ENCODE measurements at places on chromosomes 2 and 18.

DNA sequence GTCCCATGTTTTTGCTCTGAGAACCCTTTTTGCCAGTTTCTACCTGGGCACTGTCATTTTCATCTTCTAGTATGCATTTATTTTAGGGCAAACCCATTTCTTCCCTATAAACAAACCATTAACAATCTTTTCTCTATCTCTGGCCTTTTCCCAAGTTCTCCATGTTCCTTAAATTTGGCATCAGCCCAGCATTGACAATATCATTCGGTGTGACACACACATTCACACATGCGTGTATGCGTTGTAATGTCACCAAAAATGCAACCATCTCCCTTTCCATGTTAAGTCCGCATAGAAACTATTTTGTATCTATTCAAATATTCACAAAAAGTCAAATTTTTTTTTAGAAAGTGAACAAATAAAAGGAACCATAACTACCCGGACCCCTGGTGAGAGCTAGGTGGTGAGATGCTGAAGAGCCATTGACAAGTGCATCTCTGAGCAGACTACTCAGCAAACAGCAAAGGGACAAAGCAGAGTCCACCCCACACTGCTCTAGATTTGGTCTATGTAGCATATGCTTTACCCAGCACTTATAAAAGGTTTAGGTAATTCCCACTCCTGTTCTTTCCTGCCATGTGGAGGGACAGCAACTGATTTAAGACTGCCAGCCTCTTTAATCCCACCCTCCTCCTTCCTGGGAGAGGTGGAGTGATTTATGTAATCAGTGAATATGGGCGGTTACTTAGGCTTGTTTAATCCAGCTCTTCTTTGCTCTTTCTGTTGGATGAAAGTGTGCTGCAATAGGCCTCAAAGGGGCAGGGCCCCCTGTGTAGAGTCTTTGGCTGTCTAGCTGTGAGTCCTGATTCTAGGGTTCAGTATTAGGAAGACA lies 124.1 kb downstream of the METTL8 start:
- no peak for DNase-seq

DNA sequence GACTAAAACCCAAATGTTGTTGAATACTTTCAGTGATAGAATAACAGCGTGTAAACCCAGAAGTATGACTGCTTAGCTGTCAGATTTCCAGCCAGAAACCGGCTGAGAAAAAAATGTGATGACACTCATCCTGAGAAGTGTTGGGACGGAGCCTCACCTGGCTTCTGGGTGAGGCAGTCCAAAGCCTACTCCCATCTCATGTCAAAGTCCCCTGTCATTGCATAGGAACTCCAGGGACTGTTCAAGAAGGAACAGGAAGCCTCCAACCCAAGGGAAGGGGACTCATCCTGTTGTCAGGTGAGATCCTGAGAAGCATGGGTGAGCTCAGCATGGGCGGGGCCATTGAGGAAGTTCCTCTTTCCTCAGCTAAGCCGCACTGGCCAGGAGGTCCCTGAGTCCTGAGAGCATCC lies 11.3 kb upstream of the CHRNA1 start:
- no peak for DNase-seq

GRCh38 chr2:45944074-45944473 lies 292.6 kb downstream of the PRKCE start:
- DNase-seq, result no peak

GRCh38 chr2:227460070-227460485 lies 11.9 kb upstream of the AGFG1 start:
- DNase-seq, result peak; percentile 60

GRCh38 chr2:3461801-3462492 lies 57.4 kb downstream of the ADI1 start:
- no peak for DNase-seq

DNA sequence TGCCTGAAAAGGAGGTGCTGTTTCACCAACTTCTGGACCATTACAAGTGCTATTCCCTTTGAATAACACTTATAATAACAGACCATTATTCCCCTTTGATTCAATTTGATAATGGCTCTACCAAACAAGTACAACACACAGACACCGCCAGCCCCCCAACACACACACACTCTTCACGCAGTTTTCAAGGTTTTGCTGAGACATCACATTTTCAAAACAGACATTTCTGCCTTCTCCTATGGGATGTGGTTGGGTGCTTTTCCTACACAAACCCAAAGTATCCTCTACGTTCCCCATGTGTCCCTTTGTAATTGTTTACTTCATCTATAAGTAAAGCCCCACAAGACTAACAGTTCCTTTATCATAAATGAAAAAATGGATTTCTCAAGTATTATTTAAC lies 229.7 kb downstream of the KCNH7 start:
- no peak for DNase-seq

DNA sequence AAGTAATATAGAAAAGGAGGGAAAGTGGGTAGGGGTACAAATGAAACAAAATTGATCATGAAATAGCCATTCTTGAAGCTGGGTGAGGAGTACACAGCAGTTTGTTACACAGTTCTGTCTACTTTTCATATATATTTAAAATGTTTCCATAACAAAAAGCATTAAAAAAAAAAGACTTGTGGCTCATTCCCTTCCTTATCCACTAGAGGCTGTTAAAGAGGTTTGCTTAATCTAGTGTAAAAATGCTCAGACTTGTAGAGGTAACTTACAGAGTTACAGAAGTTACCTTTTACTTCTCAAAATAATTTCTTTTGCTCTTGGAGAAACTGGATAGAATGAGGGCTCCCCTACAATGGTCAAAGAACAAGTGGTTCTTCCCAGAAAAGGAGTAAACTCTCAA lies 8.1 kb upstream of the WIPF1 start:
- no peak for DNase-seq

- no peak for DNase-seq
Observed at GRCh38 chr2:170585067-170585466, 130.1 kb upstream of the SP5 start.

DNA sequence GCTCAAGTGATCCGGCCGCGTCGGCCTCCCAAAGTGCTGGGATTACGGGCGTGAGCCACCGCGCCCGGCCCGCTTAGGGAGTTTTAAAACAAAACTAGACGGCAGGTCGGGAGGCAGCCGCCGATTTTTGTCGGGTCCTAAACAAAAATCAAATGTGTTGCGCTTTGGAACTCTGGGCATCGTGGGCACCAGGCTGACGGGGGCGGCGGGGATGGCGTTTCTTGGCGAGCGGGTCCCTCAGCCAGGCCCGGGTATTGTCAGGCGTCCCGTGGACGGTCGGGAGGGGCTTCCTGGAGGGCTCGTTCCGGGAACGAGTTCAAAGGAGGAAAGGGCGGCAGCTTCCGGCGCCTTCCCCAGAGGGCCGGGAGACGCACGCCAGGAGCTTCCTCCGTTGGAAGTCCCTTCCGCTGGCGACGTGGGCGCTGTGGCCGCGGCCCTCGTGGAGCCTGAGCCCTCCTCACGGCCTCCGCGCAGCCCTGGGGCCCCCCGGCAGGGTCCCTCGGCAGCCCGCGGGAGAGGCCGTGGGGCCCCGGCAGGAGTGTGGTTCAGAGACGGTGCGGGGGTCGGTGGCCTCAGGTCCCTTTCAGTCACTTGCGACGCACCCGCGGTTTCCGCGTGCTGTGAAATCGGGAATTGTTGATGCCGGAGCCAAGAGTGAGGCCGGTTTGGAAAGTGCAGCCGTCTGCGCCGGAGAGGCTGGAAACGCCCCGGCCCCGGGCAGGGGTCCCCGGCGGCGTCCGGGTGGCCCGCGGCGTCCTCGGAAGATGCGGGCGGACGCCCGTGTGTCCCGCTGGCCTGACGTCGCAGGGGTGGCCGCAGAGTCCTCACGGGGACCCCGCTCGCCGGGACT lies 59.3 kb downstream of the EMILIN2 start:
- DNase-seq, result peak; percentile 36

DNA sequence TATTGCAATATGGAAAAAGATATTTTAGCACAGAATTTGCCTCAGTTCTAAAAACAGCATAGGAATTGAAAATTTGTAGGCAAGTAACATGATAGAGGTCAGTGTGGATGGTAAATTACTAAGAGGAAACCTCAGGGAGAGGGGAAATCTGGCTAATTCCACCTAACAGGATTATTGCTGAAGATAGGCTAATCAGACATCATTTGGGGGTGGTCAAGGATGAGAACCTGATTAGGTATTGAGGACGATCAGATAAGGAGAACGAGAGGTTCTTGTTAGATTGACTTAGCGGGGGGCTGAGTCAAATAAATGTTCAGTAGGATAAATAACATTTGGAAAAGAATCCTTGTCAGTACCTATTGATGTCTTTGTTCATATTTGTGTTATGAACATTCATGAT lies 543.2 kb upstream of the LRRTM4 start:
- no peak for DNase-seq

- DNase-seq, result no peak
Observed at GRCh38 chr2:85250045-85250444, 77.7 kb downstream of the TGOLN2 start.

DNA sequence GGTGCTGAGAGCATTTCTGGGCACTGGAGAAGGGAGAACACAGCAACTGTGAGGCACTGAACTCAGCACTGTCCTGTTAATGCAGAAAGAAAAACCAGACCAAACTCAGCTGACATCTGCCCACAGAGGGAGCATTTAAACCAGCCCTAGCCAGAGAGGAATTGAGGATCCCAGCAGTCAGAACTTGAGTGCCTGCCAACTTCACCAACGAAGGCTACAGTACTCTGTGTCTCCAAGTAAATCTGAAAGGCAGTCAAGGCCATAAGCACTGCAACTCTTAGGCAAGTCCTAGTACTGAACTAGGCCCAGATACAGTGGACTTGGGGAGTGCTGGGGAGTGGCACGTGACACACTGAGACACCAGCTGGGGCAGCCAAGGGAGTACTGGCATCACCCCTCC lies 176.2 kb upstream of the ZC3H15 start:
- DNase-seq, result no peak

- no peak for DNase-seq
Observed at GRCh38 chr2:154978710-154979109, 280.2 kb downstream of the KCNJ3 start.

DNA sequence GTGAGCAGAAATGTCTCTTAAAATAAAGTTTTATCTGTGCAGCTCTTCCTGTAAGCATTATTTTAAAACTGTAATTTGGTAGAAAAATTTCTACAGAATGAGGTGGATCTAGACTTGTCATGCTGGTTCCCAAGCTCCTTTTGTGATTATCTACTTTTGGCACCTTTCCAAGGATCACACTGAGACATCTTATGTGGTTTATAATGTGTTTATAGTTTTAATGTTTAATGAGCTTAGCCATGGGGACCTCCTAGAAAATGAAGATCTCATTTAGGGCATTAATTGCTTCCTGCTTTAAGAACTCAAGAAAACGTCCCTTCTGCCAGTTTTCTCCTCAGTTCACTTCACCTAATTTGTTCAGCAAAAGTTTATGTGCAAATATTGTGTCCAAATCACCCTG lies 468.4 kb downstream of the SUCLG1 start:
- no peak for DNase-seq

GRCh38 chr2:283996-284794 lies 3.7 kb downstream of the ALKAL2 start:
- DNase-seq, result no peak

DNA sequence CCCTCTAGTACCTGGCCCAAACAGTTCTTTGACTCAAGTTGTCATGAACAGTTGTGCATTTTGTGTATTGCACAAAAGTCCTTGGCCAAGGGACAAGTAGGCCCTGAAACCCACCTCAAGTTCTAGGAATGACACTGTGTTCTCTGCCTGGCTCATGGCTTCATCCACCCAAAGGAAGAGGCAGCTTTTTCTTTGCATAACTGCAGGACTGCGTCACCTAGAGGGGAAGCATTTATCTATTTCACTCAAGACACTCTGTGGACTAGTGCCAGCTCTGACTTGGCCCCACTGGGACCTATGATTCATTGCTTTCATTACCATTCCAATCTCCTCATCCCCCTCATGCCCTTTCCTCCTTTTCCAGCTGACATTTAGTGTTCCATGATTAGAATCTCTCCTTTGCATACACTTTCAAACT lies 119.3 kb upstream of the SIX2 start:
- DNase-seq, result no peak

- no peak for DNase-seq
Observed at GRCh38 chr2:237214030-237214675, 128.5 kb downstream of the COPS8 start.

GRCh38 chr18:24043403-24043802 lies 28.8 kb downstream of the TTC39C start:
- DNase-seq, result no peak

DNA sequence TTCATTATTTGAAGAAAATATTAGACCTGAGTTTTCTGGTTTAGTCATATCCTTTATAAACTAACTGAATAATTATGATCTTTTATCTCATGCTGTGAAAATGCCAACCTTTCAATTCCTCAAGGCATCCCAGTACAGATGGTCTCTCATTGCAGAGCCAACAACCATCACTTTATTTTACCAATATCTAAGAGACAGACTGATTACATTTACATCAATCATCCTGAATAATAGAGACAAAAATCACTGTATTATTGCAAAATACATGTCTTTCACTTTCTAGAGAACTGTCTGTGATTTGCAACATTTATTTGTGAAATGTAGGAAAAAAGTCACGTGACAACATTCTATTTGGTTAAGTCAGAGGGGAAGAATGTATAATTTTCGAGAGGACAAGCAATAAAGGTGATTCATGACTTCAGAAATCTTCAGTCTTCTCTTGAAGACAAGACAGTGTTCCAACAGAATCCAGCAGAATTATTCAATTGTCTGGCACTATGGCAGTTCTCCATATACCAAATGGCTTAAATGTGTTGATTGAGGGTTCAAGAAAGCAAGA lies 503.6 kb upstream of the SYT4 start:
- no peak for DNase-seq

DNA sequence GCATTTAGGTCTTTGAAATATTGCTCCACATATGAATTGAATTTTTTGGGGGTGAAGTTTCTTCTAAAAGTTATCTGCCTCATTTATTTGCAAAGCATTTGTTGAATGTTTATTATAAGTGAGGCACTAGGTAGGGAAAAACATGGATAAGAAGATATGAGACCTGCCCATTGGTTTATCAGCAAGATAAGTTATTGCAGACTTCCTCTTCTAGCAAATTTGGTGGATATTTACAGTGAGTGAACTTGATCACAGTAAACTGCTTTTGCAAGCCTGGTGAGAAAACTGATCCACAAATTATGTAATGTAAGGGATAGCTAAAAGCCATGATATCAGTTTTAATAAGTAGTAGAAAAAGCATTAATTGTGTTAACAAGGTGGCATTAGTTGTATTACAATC lies 364.8 kb downstream of the SOCS6 start:
- no peak for DNase-seq

- no peak for DNase-seq
Observed at GRCh38 chr2:65103013-65103715, 26.7 kb downstream of the RAB1A start.

- DNase-seq, result no peak
Observed at GRCh38 chr2:160752475-160753330, 259.1 kb upstream of the RBMS1 start.

DNA sequence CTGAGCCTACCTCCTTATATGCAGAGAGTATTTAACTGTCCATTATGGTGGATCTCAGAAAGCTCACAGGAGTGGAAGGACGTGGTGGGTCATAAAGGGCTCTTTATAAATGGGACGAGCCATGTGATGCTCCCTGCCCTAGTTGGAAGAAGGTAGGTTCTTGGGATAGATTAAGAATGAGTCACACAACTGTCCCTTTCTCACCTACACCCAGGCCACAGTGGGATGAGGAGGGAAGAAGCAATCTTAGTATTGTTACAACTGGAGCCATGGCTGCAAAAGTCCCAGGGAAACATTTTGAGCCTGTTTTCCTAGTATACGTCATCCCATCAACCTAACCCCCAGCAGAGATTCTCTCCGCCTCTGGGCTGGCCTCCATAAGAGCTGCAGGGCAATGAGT lies 229.9 kb downstream of the TTC32 start:
- no peak for DNase-seq

Measured in activated T-helper 9 cell treated with anti-CD3 and anti-CD28 coated beads, Interleukin-2, amount 50 U/mL, for 16 hours (primary cell).